ENCODE measurements at places on chromosomes 11 and 22. TPM values are rescaled to one million over a fixed set of nuclear protein-coding genes. Genes with fewer than 3 reads are reported as not detected.

Gene SHISAL1
- 0.05 TPM for total RNA-seq

Gene SYT7
- not detected for total RNA-seq

Gene SPA17
- total RNA-seq: 22.6 TPM

Gene TCN2
- 26.0 TPM for total RNA-seq

Gene UCP3
- total RNA-seq: 0.17 TPM

Gene ARHGAP8
- total RNA-seq: 5.3 TPM

Gene SEPTIN3
- 0.05 TPM for total RNA-seq

Gene ACTN3
- total RNA-seq: not detected

Gene C11orf87
- not detected for total RNA-seq

Gene BET1L
- total RNA-seq: 18.9 TPM

Gene RGL4
- total RNA-seq: not detected

Gene CENPM
- 10.8 TPM for total RNA-seq

Gene MS4A2
- total RNA-seq: not detected

Gene SMIM38
- not detected for total RNA-seq

Gene SAA2
- total RNA-seq: 225 TPM

Gene EPS8L2
- total RNA-seq: 235 TPM

Gene GPR83
- total RNA-seq: under 0.01 TPM

Gene TPST2
- total RNA-seq: 27.4 TPM

Gene CEND1
- 0.60 TPM for total RNA-seq

Gene ENTHD1
- not detected for total RNA-seq

Gene SLC25A45
- 0.65 TPM for total RNA-seq

Gene DUSP8
- total RNA-seq: 1.9 TPM

Gene ACP2
- total RNA-seq: 38.0 TPM

Gene SF3B2
- 122 TPM for total RNA-seq

Gene MS4A8
- not detected for total RNA-seq

Gene TMEM45B
- 0.50 TPM for total RNA-seq

Gene RAB30
- 8.3 TPM for total RNA-seq

Gene OR4D5
- not detected for total RNA-seq

Gene SLC22A9
- total RNA-seq: not detected

Gene BDNF
- total RNA-seq: 6.4 TPM

Measured in renal cortical epithelial cell (primary cell).